ENCODE measurements at places on chromosomes 5 and 9.
A peak's percentile ranks its signal among the peaks of the same experiment; 100 is the strongest.

- DNase-seq = no peak
Observed at GRCh38 chr9:77871483-77871882, 160.1 kb downstream of the GNAQ start.

DNA sequence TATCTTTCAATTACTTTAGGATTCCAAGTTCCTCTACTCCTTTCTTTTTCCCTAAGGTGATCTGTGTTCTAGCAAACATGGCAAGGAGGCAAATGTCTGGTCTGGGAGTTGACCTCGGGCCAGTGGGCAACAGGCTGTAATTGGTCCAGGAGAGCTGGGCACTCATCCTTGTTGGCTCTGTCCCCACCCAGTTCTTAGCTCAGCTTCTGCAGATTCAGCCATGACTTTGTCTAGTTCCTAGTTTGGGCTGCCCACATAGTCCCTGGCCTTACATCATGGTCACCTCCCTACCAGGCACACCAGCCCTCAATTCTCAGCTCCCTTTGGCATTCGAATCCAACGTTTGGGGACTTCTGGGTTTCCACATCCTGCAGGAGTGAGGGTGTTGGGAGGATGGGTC is 92.1 kb upstream of the DAP start:
- no peak for DNase-seq

- no peak for DNase-seq
Observed at GRCh38 chr5:138876811-138877210, 1.7 kb upstream of the LRRTM2 start.

DNA sequence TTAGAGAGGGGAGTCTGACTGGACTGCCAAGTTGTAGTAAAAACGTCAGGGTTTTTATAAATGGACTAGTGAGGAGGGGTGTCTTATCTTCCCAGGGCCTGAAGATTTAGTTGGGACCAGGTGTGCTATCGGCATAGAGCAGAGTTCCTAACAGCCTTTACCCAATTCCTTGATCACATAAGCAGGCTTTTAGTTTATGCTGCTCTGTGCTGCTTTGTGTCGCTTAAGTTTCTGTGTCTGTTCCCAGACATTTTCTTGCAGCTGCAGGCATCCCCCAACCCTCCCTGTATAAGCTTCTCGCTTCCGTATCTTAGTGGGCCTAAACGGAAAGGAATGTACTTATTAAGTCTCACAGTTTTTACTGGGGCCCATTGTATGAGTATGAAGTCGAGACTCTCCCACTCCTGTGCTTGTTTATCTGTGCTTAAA is 2.6 kb upstream of the SMC5 start:
- no peak for DNase-seq

DNA sequence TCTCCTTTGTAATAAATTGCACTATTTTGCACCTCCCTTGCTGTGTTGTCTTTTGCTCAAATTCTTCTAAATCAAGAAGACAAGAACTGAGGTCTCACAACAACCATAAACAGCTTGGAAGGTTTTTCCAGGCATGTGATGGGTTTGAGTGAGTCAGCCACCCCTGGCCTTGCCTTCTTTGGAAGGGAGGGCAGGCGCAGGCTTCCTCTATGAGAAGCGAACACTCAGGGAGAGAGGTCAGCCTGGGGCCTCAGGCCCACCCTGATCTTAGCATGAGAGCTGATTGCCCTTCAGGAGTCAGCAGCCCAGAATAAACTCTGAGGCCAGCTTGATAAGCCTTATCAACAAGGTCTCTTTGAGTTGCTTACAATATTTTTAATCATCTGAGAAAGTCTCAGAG is 31.6 kb downstream of the S1PR3 start:
- no peak for DNase-seq

DNA sequence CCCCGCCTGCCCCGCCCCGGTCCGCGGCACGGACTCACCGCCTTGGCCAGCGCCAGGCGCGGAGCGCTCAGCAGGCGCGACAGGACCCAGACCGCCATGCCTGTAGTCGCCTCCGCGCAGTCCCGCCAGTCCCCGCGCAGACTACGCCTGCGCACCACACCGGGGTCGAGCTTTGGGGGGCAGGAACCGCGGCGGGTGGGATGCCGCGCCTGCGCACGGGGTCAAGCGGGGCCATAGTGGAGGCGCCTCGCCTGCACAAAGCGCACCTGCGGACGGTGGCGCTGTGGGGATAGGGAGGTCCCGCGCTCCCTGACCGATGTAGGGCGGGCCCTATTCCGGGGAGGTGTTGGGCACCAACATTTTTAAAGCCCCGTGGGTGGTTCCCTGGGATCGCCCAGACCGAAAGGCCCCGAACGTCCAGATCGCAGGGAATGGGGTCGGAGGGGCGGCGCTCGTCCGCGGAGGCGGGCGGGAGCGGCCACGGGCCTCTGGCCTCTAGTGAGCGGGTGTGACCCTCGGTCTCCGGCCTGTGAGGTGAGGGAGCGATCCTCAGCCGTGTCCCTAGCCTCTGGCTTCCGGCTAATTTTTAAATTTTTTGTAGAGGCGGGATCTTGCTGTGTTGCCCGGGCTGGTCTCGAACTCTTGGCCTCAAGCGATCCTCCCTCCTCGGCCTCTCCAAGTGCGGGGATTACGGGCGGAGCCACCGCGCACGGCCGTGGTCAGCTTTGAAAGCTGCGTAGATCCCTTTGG is 70.8 kb upstream of the LPCAT1 start:
- DNase-seq = peak; percentile 74

- no peak for DNase-seq
Observed at GRCh38 chr9:112494153-112494552, 7.5 kb downstream of the KIAA1958 start.

GRCh38 chr9:137127301-137128157 is 11.4 kb upstream of the GRIN1 start:
- peak; percentile 46 for DNase-seq

GRCh38 chr5:135443161-135443960 is 3.8 kb downstream of the DCANP1 start:
- DNase-seq = no peak

GRCh38 chr5:69531406-69531801 is 28.6 kb upstream of the GTF2H2C start:
- DNase-seq = no peak

DNA sequence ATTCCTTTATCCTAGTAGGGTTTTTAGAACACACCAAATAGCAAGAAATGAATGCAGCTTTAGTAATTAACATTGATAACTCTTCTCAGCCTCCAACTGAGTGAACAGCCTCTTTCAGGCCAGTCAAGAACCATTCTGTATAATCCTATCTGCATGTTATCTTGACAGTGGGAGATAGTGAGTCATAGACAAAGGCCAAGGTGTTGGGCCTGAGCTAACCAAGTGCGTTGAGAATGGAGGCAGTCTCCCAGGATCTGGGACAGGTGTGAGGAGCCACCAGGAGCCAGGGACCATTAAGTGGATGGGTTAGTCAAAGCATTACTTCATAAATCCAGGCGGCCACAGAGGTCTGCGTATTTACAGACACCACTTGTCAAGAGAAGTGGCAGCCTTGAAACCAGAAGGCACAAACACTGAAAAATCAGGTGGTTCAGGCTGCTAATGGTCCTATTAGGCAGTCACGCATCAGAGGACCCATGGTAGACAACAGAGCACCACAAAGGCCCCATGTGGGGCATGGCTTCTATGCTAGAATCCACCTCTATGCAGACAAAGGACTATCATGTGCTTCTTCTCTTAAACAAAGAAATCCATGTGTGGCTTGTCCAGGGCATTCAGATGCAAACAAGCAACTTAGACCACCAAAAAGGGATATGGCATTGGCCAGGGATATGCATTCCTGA is 409.7 kb upstream of the PIK3R1 start:
- DNase-seq = no peak

DNA sequence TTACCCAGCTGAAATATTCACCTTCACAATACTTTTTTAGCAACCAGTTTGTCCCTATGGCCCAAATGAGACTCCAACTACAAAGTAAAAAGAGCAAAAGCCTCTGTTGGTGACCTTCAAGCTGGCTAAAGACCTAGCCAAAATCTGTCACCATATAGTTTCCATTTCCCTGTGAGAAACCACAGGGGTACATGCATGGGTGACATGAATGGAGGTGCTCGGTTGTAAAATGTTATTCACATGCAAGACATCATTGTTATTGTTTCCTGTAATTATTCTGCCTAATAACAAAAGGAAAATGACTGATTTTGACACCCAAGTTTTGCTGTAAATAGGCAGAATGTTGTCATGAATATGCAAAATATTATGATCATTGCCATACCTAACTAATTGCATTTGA is 285.3 kb downstream of the ZNF608 start:
- DNase-seq = no peak

DNA sequence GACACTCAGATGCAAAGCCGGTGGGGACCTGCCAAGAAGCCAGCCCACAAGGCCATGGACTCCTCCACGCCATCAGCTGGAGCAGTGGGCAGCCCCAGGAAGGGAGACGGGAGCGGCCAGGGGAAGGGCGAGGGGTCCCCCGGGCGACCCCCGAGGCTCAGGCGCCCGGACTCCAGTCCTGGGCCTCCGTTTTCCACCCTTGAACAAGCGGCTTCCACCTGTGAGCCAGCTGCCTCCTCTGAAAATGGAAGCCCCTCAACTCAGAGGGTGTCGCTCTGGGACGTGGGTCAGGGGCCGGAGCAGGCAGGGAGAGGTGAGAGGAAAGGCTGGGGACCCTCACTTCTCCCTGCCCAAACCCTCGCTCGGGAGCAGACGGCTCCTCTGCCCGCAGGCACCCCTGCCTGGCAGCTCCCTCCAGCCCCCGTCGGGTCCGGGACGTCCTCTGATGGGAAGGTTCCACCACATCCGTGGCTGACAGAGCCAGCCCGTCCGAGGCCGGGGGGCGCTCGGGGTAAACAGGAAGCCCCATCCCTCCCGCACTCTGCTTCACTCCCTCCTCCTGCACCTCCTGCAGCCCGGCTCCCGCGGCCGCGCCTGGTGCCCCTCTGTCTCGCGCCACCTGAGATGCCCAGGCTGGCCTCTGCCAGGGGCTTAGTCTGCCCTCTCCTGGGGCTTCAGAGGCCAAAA is 3.7 kb upstream of the EGFL7 start:
- no peak for DNase-seq

DNA sequence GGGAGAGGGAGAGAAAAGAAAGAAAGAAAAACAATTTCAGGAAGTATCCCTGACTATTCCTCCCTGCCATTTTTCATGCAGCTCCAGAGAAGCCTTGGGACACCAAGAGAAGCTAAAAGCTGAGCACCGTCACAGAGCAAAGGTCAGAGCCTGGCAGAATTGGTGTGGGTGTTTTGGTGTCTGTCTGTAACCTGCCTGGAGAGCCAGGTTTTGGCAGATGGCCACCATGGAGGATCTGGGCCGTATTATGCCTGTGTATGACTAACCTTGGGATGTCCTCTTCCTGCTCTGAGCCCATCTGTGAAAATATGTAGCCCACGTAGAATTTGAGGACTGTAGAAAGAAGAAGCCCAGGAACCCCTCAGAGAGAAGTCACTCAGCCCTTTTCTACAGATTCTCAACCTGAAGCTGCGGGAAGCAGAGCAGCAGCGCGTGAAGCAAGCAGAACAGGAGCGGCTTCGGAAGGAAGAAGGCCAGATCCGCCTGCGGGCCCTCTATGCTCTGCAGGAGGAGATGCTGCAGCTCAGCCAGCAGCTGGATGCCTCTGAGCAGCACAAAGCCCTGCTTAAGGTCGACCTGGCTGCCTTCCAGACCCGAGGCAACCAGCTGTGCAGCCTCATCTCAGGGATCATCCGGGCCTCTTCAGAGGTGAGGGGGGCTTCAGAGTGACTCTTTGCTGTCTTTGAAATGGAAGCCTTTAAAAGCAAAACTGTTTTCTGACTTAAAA is 18.8 kb downstream of the GLE1 start:
- no peak for DNase-seq

Measured in activated CD4-positive, alpha-beta T cell treated with anti-CD3 and anti-CD28 coated beads for 48 hours (primary cell).